ENCODE measurements at places on chromosomes 7 and 10. TPM values are rescaled to one million over a fixed set of nuclear protein-coding genes. Genes with fewer than 3 reads are reported as not detected.

- H3K4me1 ChIP-seq = no peaks in the 10 kb centered on the region
- no peaks in the 10 kb centered on the region for H3K27me3 ChIP-seq
- no peak for DNase-seq
- H3K27ac ChIP-seq = no peak overlapping the region
Observed at GRCh38 chr7:31466036-31466435, 47.9 kb upstream of the ITPRID1 start.

DNA sequence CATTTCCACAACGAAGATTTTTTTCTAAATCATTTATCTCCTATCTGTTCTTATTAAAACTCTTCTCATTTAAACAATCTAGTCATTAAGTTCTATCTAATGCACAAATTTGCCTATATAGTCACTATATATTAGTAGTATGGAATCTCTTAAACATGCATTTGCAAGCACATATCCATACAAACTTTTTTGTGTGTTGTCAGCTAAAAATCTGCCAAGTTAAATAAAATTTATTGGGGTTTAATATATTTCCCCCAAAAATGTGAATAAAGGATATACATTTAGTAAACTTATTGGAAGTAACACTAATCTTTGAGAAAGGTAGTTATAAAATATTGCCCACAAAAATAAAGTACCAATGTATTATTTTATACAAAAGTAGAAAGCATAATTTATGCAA is 55.3 kb downstream of the ORC5 start:
- no peak for DNase-seq
- H3K4me3 ChIP-seq = no peak overlapping the region
- H3K27me3 ChIP-seq = no peaks in the 10 kb centered on the region
- peaks cover 4% of the 10 kb centered on the region for H3K4me1 ChIP-seq
- H3K36me3 ChIP-seq = peaks cover 4% of the 10 kb centered on the region
- H3K27ac ChIP-seq = no peak overlapping the region

DNA sequence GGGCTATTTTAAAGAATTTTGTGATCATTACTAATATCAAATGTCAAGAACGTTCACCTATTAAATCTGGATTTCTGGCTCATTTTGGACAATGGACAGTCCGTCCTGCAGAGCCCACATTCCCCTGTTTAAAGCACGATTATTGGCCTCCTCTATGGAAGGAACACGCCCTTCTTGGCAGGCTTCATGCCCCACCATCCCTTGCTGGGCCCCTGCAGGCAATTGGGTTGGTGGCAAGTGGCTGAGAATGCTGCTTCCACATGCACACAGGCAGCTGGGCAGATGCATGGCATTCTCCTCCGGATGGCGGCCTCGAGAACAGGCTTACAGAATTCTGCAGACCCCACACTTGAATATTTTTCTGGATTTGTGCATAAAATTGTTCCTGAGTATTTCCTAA is 305.8 kb upstream of the MKI67 start:
- no peaks in the 10 kb centered on the region for H3K36me3 ChIP-seq
- H3K4me1 ChIP-seq = no peaks in the 10 kb centered on the region
- no peak for DNase-seq
- H3K27ac ChIP-seq = no peak overlapping the region
- no peaks in the 10 kb centered on the region for H3K27me3 ChIP-seq
- H3K4me3 ChIP-seq = no peak overlapping the region

GRCh38 chr10:3427347-3427746 is 254.8 kb upstream of the PITRM1 start:
- H3K27ac ChIP-seq = no peak overlapping the region
- peaks cover 38% of the 10 kb centered on the region for H3K4me1 ChIP-seq
- DNase-seq = no peak
- H3K27me3 ChIP-seq = no peaks in the 10 kb centered on the region
- no peak overlapping the region for H3K4me3 ChIP-seq

The AKR1B15 gene
- 1.0 TPM for total RNA-seq

The ZNF25 gene
- total RNA-seq = 13.8 TPM

The CYP2C18 gene
- total RNA-seq = not detected

The SPACDR gene
- total RNA-seq = 1.8 TPM

The LRRC61 gene
- 7.9 TPM for total RNA-seq
